ENCODE measurements at places on chromosomes 2 and 18.

DNA sequence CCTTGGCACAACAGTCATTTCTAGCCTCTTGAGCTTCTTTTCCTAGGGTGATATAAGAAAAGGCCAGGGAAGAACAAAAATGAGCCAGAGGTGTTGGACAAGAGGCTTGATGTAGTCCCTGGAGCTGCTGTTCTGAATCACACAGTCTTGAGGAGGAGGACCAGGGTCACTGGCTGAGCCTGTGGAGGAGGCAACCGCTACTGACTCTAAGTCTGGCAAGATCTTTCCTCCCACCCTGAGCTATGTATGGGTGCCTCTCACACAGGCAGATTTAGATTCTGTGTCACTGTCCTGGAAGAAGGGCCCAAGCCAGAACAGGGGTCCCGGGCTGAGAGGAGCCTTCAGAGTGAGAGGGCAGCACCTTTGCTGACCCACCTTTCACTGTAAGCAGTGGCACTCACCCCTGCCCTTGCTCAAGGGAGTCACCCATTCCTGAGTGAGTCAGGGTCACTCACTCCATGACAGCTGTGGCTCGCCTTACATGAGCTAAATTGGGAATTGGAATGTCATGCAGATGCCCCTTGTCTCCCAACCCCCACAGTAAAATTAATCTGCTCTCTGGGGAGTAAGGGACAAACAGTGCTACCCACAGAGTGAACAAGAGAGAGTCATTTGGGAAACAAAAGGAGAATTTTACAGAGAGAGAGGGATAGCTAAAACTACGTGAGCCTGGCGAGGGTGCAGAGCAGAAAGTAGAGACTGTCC lies at the start of gene TRIM54:
Gene TRIM54, plus strand, starts transcription at position 575 of the 705 bp plus-strand sequence. CDS start 303 bp downstream, outside the sequence.
- no peak for DNase-seq
- H3K36me3 ChIP-seq, result no peaks in the 10 kb centered on the region
- H3K27me3 ChIP-seq, result peaks cover 17% of the 10 kb centered on the region
- no peaks in the 10 kb centered on the region for H3K4me1 ChIP-seq
- H3K27ac ChIP-seq, result no peak within 1 kb of the TSS
- no peak within 1 kb of the TSS for H3K4me3 ChIP-seq

GRCh38 chr18:111306-112014 lies 46.9 kb upstream of the USP14 start:
- DNase-seq, result peak; percentile 85
- no peaks in the 10 kb centered on the region for H3K4me1 ChIP-seq
- peak overlapping the region; percentile 94 for H3K27ac ChIP-seq
- peak overlapping the region; percentile 13 for H3K4me3 ChIP-seq
- H3K27me3 ChIP-seq, result no peaks in the 10 kb centered on the region

DNA sequence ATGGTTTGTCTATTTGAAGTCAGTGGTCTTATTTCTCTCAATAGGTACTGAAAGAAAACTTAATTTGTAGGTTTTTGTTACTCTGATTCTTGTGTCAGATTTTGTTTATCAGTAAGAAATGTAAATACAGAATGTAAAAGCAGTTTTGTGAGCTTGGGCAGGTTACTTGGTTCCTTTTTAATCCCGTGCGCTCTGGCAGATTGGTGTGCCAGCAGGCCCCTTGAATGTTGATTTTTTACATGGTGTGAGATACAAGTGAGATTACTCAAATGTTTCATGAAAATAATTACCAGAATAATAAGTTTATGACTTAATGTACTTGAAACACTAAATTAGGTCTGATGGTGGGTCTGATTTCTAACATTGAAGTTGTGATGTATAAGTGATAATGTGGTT lies 13.4 kb downstream of the HNRNPA3 start:
- no peak for DNase-seq
- no peaks in the 10 kb centered on the region for H3K4me1 ChIP-seq
- no peak overlapping the region for H3K4me3 ChIP-seq
- H3K27me3 ChIP-seq, result no peaks in the 10 kb centered on the region
- H3K27ac ChIP-seq, result peak overlapping the region; percentile 35

DNA sequence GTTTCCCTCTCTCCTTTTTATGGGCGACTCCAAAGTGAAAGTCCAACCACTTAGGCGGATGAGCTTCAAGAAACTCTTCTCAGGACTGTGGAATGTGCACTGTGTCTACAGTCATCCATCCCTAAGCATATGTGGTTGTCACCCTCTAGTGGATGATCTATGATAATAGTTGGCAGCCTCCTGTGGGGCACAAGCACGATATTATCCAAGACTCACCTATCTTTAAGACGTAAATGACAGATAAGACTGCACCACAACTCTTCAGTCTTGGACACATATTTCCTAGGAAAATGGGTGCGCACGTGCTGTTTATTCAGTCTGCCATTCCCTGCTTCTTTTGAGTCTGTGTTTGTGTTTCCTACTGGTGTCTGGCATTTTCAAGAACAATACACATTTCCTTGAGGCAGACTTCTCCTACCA lies 145.5 kb upstream of the CTAGE1 start:
- peak; percentile 89 for DNase-seq
- H3K36me3 ChIP-seq, result no peaks in the 10 kb centered on the region
- H3K4me1 ChIP-seq, result no peaks in the 10 kb centered on the region
- no peak overlapping the region for H3K4me3 ChIP-seq

- no peaks in the 10 kb centered on the region for H3K4me1 ChIP-seq
- no peak overlapping the region for H3K27ac ChIP-seq
- no peak overlapping the region for H3K4me3 ChIP-seq
- H3K36me3 ChIP-seq, result no peaks in the 10 kb centered on the region
- no peak for DNase-seq
Measured at GRCh38 chr2:208799397-208799796, 392.8 kb downstream of the PTH2R start.

- H3K4me1 ChIP-seq, result no peaks in the 10 kb centered on the region
- no peaks in the 10 kb centered on the region for H3K36me3 ChIP-seq
- no peak overlapping the region for H3K27ac ChIP-seq
- H3K4me3 ChIP-seq, result no peak overlapping the region
- DNase-seq, result no peak
Measured at GRCh38 chr18:57095884-57096283, 51.0 kb upstream of the BOD1L2 start.

DNA sequence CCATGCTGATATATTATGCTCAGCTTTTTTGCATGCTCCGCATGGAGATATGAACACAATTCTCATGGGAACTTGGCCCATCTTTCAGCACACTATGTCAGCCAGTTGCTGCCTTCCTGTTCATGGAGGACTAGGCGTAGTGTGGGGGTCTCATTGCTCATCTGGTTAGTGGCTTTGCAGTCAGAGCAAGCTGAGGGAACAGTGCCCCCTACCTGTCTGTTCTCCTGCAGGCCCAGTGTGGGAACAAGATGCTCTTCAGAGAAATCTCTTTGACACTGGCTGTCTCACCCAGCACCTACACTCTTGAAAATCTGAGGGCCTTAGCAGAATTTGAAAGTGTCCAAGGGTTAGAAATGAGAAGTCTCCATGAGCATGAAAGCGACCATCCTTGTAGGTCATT lies 47.1 kb downstream of the SPTBN1 start:
- H3K36me3 ChIP-seq, result no peaks in the 10 kb centered on the region
- H3K4me1 ChIP-seq, result peaks cover 39% of the 10 kb centered on the region
- no peak overlapping the region for H3K27ac ChIP-seq
- no peak overlapping the region for H3K4me3 ChIP-seq

- peaks cover 8% of the 10 kb centered on the region for H3K4me1 ChIP-seq
- no peak overlapping the region for H3K4me3 ChIP-seq
- DNase-seq, result peak; percentile 43
- H3K36me3 ChIP-seq, result no peaks in the 10 kb centered on the region
Measured at GRCh38 chr2:209476367-209477208, 52.7 kb downstream of the MAP2 start.

GRCh38 chr18:45122506-45122905 lies 441.8 kb downstream of the SETBP1 start:
- no peak for DNase-seq
- H3K27me3 ChIP-seq, result no peaks in the 10 kb centered on the region
- H3K4me3 ChIP-seq, result no peak overlapping the region
- H3K27ac ChIP-seq, result no peak overlapping the region

DNA sequence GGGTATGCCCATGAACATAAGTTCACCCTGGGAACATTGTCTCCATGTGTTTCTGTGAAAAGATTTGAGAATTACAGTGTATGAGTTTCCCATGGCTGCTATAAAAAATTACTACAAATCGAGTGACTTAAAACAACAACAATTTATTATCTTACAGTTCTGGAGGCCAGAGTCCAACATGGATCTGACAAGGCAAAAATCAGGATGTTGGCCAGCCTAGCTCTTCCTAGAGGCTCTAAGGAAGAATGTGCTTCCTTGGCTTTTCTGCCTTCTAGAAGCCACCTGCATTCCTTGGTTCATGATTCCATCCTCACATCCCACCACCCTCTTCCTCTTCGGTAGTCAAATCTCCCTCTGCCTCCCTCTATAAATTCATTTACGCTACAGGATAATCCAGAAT lies 38.6 kb downstream of the FAM124B start:
- H3K36me3 ChIP-seq, result no peaks in the 10 kb centered on the region
- DNase-seq, result peak; percentile 24
- H3K4me1 ChIP-seq, result no peaks in the 10 kb centered on the region

- H3K27ac ChIP-seq, result no peak overlapping the region
- no peaks in the 10 kb centered on the region for H3K27me3 ChIP-seq
- H3K4me3 ChIP-seq, result no peak overlapping the region
- no peak for DNase-seq
- no peaks in the 10 kb centered on the region for H3K36me3 ChIP-seq
- H3K4me1 ChIP-seq, result no peaks in the 10 kb centered on the region
Measured at GRCh38 chr2:11079136-11079824, 76.0 kb upstream of the SLC66A3 start.

- peaks cover 5% of the 10 kb centered on the region for H3K27me3 ChIP-seq
- H3K4me1 ChIP-seq, result no peaks in the 10 kb centered on the region
Measured at GRCh38 chr2:236618370-236618769, 48.7 kb downstream of the ACKR3 start.

- H3K27me3 ChIP-seq, result no peaks in the 10 kb centered on the region
Measured at GRCh38 chr2:60958800-60959199, 58.7 kb upstream of the PEX13 start.

DNA sequence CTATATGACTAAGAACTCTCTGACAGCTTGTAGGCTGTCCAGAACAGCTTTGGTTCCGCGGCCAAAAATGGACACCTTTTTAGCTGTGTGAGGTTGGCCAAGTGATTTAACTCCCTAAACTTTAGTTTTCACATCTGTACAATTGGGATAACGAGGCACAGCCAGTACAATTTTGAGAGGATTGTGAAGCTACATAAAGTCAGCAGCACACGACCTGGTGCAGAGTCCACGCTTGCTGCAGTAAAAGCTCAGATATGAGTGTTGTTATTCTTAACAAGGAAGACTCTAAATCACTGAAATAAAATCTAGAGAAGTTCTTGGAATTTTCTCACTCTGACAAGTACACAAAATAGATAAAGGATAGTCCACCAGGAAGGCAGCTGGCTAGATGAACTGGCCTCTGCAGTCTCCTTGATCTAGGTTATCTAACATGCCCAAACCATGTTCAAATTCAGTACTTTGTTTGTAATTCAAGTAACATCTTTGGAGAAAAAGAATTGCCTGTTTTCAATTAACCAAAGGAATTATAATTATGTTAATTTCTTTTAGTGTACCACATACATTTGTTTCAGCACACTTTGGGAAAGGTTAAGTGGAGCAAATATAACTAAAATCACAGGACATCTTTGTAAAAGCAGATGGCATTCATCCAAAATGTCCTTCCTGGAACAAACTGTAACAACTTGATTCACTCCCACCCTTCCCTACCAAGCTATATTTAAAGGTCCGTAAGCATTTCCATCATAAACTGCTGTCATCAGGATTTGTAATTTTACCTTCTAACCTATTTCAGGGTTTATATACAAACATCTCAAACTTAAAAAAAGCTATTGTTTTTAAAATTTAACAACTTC lies 201.7 kb upstream of the STK17B start:
- H3K4me1 ChIP-seq, result peaks cover 3% of the 10 kb centered on the region
- H3K4me3 ChIP-seq, result no peak overlapping the region
- H3K27ac ChIP-seq, result no peak overlapping the region
- H3K27me3 ChIP-seq, result no peaks in the 10 kb centered on the region

- H3K27ac ChIP-seq, result no peak overlapping the region
- H3K4me1 ChIP-seq, result no peaks in the 10 kb centered on the region
- DNase-seq, result no peak
- H3K27me3 ChIP-seq, result no peaks in the 10 kb centered on the region
- H3K36me3 ChIP-seq, result no peaks in the 10 kb centered on the region
Measured at GRCh38 chr2:6080932-6081753, 389.0 kb downstream of the SOX11 start.

DNA sequence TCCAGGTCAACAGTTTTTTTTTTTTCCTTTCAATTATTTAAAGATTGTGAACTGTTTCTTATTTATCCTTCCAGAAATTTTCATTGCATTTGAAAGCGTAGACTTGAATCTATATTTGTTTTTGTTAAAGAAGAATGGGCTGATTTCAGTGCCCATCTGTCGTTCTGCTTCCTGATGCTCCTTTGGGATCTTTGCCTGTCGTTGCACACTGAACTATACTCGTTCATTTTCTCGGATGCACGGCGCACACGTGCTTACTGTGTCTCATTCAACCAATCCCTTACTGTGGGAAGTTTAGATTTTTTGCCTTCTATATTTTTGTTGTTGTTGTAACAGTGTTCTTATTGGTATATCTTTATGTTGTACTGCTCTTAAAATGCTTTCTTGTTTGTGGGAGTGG lies 149.7 kb downstream of the VAPA start:
- no peaks in the 10 kb centered on the region for H3K36me3 ChIP-seq
- H3K4me3 ChIP-seq, result no peak overlapping the region
- H3K4me1 ChIP-seq, result peaks cover 33% of the 10 kb centered on the region
- no peak for DNase-seq
- no peak overlapping the region for H3K27ac ChIP-seq
- H3K27me3 ChIP-seq, result no peaks in the 10 kb centered on the region

DNA sequence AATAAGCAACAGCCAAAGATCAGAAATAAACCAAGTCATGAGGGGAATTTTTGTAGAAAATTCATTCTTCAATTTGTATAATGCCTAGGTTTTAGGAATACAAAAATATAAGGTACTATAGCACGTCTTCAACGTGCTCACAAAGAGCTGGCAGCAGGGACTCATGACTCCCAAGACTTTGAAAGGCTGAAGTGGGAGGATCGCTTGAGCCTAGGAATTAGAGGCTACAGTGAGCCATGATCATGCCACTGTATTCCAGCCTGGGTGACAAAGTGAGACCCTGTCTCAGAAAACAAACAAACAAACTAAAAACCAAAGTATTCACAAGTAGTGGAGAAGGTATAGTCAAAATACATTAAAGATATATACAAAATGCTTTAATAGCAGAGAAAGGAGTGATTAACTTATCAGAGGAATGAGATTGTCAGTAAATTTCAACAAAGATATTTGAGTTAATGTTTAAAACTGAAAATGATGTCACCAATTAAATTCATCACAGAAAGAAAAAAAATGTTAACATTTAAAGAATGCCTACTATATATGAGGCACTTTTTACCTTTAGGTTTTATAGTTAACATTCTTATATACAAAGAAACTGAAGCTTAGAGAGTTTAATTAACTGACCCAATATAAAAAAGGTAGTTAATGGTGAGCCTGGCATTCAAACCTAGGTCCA lies 3.2 kb downstream of the WDR33 start:
- peak overlapping the region; percentile 65 for H3K27ac ChIP-seq
- no peaks in the 10 kb centered on the region for H3K27me3 ChIP-seq
- peaks cover 31% of the 10 kb centered on the region for H3K4me1 ChIP-seq

DNA sequence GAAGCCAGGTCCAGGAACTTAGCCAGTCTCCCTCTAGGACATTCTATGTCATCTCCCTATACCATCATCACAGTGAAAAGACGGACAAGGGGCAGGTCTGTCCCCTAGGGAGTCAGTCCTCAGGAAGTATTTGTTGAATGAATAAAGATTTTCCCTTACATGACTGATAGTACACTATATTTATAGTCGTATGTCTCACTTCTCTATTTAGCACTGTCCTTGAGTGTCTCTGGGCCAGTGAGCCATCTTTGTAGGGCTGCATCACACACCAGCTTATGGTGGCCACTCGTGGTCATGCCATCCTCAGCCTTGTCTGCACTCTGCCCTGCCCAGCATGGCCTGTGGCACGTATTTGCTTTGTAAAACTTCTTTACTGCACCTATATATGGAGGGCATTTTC lies 25.8 kb downstream of the PTPN18 start:
- no peaks in the 10 kb centered on the region for H3K4me1 ChIP-seq
- H3K27me3 ChIP-seq, result no peaks in the 10 kb centered on the region
- no peaks in the 10 kb centered on the region for H3K36me3 ChIP-seq
- DNase-seq, result no peak
